ENCODE measurements at places on chromosomes 16 and 17.

GRCh38 chr17:45128331-45128730 lies 4.0 kb downstream of the PLCD3 start:
- DNase-seq = no peak

GRCh38 chr16:25097276-25097975 lies 14.1 kb upstream of the LCMT1 start:
- no peak for DNase-seq

DNA sequence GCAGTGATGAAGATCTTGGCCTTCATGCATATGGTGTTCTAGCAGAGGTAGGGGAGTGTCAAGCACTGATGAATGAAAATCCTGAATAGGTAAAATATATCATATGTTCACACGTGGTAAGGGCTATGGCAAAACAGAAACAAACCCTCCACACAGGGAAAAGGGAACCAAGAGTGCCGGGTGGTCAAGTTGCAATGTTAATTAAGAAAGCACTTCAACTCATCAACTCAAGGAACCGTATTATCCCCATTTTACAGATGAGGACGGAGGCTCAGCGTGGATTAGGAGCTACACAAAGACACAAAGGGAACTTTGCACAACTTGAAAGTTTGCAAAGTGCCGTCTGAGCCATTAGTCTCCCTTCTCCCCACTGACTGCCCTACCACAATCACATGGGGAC lies 28.1 kb upstream of the MEOX1 start:
- DNase-seq = no peak

DNA sequence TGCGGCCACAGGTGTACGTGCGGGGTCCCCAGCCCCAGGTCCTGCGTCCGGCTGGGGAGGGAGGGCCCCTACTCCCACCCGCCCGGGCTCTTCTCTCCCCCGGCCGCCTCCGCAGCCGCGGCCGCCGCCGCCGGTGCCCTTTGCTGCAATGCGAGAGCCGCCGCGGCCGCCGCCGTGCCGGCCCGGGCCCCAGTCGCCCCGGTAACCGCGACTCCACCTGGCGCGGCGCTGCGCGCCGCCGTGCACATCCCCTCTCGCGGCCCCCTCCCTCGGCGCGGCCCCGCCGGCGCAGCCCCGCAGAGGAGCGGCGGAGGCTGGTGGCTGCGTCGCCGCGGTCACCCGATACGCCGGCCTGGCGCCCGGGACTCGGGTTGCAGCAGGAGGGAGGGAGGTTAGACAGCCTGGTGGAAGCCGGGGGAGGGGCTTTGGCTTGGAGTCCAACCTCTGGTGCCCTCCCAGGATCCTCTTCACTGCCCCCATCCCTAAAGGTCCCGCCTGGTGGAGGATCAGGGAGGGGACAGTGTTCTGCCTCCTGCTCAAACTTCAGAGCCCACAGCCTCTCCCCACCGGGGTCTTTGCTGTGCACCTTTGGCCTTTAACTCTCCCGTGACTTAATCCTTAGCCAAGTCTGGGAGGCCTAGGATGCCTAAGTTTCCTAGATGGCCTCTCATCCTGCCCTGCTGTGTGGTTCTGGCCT lies 32.9 kb downstream of the SRCIN1 start:
- DNase-seq = peak; percentile 83

DNA sequence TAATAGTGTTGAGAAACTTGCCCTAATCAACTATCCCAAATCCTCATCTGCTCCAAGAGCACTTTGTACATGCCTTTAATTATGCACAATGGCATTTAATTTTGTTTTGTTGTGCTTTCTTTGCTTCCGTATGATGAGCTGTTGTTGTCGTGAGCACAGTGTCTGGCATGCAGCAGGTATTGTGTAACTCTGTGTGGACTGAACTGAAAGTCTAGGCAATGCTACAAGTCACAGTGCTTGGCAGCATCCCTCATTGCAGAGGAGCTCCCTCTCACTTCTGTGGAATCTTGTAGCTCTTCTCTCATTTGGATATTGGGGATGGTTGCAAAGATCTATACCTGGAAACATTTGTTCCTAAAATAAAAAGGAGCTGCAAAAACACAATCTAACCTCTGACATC lies 502.2 kb upstream of the CA10 start:
- no peak for DNase-seq

DNA sequence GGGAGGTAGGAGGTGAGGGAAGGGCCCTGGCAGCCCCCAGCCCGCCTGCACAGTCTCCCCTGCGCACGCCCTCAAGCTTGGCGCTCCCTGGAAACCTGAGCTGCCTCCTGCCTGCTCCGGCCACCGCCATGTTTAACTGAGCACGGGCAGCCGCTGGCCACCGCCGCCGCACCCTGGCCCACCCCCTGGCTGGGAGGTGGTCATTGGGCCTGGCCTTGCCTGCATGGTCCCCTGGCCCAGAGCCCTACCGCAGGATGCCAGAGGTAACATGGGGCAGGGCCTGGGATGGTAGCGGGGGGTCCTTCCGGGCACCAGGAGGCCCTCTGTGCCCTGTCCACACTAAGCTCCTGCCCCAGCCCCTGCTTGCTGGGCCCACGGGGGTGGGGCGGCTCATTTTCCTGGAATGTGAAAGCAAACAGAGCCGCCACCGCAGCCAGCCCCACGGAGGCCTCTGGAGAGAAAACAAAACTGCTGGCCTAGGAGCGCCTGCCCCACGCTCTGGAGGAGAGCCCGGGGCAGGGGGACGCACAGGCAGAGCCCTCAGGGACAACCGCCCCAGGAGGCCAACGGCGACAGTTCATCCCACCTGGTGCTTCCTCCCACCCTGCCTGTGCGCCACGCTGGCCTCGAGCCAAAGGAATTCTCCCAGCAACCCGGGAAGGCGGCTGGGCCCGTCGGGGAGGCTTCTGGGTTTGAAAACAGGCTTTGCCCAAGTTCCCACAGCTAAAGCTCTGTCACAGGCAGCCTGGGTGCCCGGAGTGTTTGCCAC lies 8.9 kb downstream of the NHERF2 start:
- DNase-seq = no peak

- DNase-seq = no peak
Measured at GRCh38 chr16:89392881-89393737, 97.3 kb downstream of the ANKRD11 start.
